Germinal center (tissue), 1 donor: ENCODE measurements at places on chromosomes 16 and 17.

DNA sequence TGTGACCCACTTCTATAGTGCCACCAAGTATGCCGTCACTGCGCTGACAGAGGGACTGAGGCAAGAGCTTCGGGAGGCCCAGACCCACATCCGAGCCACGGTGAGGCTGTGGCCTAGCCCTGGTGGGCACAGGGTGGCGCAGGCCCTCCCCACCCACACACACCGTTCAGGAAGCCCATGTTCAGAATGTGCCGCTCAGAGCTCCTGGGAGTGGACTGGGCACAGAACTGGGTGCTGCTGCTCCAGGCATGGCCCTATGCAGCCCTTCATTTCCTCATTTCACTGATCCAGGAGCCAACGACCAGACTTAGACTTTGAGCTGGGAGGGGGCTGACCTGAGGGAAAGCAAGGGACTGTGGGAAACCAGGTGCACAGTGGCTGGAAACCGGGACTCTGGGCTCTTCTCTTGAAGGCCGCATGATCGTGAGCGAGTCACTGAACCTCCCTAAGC is 2.4 kb upstream of the MRM1 start:
- no peak for DNase-seq

GRCh38 chr17:79648181-79648831 is 37.5 kb upstream of the RBFOX3 start:
- no peak for DNase-seq

DNA sequence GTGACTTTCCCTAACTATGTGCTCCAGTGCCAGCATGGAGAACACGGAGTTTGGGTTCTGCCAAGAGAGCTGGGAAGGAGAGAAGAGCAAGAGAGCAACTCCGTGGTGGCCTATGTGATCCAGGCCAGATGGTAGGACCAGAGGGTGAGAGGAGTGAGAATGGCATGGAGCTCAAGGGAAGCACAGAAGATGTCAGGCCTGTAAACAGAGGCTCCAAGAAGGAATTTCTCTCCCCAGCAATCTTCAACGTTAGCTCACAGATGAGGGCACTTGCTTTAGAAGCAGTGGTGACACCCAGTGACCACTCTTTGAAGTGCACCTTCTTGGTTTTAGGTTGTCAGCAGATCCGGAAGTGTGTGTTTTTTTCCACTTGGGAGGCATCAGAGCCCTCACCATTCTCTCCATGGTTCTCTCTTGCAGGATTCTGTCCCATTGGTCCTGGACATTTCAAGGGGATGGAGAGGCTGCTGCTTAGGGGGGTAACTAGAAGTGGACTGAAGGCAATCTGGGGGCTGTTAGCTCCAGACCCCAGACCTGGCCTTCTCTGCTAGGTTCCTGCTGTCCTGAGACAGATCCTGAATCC is 18.1 kb upstream of the TMEM98 start:
- peak; percentile 84 for DNase-seq

DNA sequence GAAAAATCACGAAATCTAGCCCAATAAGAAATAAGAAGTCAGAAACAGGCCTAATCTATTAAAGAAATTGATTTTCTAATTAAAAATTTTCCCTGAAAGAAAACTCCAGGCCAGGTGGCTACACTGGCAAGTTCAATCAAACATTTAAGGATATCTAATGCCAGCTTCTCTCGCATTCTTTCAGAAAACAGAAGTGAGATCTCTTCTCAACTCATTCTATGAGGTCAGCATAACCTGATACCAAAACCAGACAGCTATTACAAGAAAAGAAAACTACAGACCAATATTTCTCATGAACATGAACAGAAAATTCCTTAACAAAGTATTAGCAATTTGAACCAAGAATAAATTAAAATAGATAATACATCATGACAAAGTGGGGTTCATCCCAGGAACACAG is 52.4 kb downstream of the AXIN2 start:
- DNase-seq = no peak

GRCh38 chr17:20997711-20998570 is 44.9 kb downstream of the USP22 start:
- DNase-seq = no peak

- DNase-seq = no peak
These were observed 60.5 kb downstream of the SLC5A11 start for GRCh38 chr16:24906199-24906808.
